ENCODE measurements at places on chromosomes 3 and 15.

DNA sequence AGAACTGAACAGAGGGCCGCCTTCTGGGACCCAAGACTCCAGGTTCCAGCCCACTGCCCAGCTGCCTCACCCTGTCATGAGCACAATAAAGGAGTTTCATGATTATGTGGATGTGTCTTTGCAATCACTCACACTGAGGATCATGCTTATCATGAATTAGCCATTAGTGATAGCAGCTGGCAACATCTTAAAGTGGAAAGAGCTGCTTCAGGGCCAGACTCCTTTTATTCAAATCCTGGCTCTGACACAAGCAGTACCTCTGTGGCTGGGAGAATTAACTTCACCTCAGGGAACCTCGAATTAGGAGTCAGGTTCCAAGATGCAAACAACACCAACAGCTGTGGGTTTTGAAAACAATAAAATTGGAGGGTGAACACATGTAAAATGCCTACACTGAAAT lies 6.6 kb upstream of the SCAP start:
- DNase-seq: no peak

- DNase-seq: no peak
Measured at GRCh38 chr3:189301479-189301878, 129.7 kb downstream of the TPRG1 start.

DNA sequence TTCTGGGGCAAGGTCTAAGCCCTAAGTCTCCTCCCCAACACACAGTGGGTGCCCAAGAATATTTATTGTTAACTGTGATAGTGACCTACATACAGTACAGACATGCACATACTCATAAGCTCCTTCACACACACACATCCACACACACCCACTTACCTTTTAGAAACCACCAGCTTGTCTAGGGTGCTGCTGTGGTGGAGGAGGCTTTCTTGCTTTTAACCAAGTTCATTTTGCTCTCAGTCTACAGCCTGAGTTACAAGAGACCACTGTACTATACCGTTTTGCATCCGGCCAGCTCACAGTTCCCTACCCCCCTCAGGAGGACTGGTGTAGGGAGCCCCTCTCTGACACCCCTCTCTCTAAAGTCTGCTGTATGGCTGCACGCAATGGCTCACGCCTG lies 16.7 kb downstream of the DAPK2 start:
- DNase-seq: no peak

GRCh38 chr15:29134239-29134638 lies 135.4 kb downstream of the NSMCE3 start:
- peak; percentile 28 for DNase-seq

DNA sequence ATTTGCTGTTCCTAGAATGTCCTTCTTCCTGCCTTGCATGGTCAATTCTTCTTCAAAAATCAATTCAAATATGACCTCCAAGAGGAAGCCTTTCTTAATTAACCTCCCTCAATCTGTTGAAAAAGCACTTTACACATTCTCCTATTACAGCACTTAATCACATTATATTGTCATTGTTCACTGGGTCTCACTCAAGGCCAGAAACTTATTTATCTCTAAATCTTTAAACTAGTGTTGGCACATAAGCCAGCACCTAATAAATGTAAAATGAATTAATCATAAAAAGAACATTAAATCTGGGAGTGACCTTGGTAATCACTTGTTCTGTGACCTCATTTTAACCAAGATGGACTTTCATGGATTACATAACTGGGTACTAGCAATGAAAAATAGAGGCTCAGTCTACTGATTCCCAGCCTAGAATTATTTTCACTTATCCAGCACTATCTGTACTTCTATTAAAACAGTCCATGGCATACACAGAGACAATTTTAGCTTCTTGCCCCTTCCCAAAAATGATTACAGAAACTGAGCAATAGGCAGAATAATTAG lies 22.1 kb downstream of the MSL2 start:
- DNase-seq: no peak

DNA sequence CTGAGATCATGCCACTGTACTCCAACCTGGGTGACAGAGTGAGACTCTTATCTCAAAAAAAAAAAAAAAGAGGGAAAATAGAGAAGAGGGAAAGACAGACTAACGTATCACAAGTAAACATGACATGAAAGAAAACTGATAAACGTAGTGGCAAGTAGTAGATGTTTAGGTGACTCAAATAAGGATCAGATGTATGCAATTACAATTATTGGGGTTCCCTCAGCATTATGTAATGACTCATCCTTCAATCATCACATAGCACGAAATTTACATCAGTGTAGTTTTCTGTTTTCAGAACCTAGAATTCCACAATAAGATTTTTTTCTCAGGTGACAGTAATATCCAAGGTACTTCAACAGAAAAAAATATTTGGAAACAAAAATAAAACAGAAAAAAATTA lies 46.6 kb downstream of the DPP8 start:
- DNase-seq: no peak

DNA sequence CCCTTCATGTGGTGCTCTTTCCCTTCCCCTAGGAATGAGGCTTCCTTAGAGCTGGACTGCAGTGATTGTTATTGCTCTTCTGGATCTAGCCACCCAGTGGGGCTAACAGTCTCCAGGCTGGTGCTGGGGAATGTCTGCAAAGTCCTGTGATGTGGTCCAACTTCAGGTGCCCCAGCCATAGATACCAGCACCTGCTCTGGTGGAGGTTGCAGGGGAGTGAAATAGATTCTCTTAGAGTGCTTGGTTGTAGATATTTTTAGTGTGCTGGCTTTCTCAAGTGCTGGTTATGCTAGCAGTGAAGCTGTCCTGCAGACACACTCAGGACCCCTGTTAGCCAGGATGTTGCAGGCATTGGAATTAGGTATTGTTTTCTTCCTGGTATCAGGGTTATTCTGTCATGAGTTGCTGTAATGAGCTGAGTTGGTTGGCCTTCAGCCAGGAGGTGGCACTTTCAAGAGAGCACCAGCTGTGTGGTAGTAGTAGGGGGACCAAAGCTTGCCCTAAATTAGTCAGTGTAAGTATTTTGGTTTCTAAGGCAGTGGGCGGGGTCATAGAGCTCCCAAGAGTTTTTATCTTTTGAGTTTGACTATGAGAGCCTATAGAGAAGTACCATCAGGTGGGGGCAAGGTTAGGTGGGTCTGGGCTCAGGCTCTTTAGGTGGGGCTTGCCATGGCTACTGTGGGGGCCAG lies 317.5 kb upstream of the SGO1 start:
- no peak for DNase-seq
